ENCODE measurements at places on chromosomes 11 and 22. TPM values are rescaled to one million over a fixed set of nuclear protein-coding genes. Genes with fewer than 3 reads are reported as not detected.

DNA sequence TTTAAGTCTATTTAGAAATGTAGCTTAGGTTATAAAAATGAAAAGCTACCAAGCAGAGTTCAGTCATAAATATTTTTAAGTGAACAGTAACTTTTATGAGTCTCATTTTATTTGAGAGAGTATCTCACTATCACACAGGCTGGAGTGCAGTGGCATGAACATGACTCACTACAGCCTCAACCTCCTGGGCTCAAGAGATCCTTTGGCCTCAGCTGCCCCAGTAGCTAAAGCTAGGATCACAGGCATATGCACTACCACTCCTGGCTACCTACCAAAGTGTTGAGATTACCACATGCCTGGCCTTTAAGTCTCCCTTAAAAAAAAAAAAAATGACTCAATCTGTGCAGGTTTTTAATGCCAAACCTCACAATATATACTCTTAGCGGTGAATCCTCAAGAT is 34.7 kb upstream of the CLNS1A start:
- DNase-seq: no peak

- DNase-seq: no peak
Observed at GRCh38 chr11:116715383-116715782, 57.4 kb downstream of the BUD13 start.

GRCh38 chr11:78127403-78127802 is 12.0 kb downstream of the ALG8 start:
- DNase-seq: no peak

PLA2G3 gene
- polyA plus RNA-seq: 1.2 TPM

OR8D4 gene
- polyA plus RNA-seq: not detected

MACROD1 gene
- polyA plus RNA-seq: 176 TPM

Data from kidney (tissue), 22 donors.